ENCODE measurements at places on chromosomes 12 and 14. TPM values are rescaled to one million over a fixed set of nuclear protein-coding genes. Genes with fewer than 3 reads are reported as not detected.

Gene CCDC85C
- 15.6 TPM for total RNA-seq

Gene CAPZA3
- not detected for total RNA-seq

Gene TUNAR
- not detected for total RNA-seq

Gene GUCY2C
- total RNA-seq, result not detected

Gene HAL
- total RNA-seq, result 0.25 TPM

Gene ADSS1
- total RNA-seq, result 5.9 TPM
